ENCODE measurements at places on chromosomes 11 and 22.

- no peak for DNase-seq
Observed at GRCh38 chr11:65506772-65507505, 8.1 kb downstream of the MALAT1 start.

GRCh38 chr11:6474806-6475500 lies 1.2 kb upstream of the TRIM3 start:
- peak; percentile 21 for DNase-seq

DNA sequence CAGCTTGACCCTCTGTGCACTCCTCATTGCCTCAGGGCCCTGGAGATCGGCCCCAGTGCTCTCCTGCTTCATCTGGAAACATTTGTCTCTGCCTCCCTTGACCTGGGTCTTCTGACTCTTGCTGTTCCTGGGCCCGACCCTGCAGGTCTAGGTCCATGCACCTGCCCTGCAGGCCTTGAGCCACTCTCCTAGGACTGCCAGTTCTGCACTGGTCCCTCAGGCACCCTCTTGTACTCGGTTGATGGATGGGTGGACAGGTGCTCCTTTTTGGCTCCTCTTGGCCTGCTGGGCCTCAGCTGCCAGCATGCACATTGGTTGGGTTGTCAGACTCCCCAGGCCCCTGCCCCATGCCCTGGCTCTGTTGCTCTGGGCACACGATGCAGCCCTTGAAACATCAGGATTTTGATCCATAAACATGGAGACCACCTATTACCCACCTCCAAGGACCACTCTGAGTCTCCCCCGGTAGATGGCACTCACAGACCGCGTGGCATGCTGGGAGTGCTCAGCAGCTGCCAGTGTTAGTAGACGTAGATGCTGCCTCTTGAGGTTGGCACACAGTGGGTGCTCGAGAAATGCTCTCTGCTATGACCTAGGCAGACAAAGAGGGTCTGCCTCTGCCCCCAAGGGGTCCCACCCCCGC lies 20.2 kb upstream of the ACR start:
- no peak for DNase-seq

DNA sequence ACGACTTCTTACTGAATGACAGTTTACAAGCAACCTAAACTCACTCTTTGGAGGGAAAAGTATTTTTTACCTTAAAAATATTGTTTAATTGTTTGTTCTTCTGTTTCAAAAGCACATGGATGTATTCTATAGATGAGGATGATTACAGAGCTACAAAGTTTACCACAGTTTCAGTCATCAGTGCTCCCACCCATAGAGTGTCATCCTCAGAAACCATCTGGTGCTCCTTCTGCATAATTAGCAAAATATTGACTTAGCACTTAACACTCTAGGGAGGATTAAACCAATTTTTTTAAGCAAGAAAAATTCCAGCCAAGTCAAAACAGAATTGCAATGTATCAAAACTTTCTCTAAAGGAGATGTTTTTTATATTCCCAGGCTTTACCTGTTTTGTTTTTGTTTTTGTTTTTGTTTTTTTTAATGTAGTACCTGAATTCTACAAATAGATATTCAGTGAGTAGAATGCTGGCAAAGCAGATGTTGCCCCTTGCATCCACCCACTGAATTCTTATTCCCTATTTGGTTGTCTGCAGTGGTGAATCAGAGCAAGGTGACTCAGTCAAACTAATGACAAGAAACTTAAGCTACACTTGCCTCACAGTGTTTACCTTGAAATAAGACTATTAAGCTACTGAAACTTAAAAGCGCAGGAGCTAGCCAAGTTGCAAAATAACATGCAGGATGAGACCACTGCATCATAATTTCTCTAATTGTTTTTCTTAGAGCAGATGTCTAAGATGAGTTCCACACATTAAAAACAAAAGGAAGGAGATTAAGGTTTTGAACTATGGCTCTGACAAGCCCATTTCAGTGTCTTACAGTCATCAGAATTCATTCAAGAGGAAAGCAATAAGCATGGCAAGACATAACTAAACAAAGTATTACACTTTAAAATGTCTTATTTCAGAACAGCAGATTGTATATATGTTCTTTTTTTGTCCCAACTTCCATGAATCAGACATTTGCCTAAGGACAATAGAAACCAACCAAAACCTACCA lies 155.1 kb upstream of the SOX6 start:
- peak; percentile 75 for DNase-seq

DNA sequence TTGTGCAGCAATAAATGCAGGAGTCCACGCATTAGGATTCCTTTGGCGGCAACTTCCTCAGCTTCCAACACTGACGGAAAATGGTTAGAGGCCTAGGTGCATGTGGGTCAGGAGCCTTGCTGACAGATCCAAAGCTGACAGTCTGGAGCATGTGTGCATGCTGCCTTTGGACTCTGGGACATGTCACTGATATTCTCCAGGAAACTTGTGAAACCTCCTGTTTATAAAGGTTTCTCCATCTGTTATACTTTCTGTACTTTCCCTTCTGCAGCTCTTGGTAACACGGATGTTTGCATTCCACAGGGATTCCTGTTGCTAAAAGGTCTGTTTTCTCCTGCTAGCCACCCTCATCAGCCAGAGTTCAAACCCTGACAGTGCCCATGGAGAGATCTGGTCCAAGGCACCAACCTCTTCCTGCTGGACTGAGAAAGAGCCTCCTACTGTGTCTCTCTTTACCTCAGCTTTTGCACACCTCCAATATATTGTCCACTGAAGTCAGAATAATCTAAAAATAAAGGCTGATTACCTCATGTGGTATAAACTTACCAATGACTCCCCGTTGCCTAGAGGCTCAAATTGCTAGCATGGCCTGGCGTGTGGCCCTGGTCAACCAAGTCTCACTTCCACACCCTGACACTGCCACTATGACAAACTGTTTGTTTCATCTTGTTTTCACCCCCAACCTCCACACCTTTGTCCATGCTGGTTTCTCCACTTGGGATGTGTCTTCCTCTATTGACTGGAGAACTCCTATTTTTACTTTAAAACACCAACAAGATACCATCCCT lies 31.1 kb upstream of the LYVE1 start:
- peak; percentile 38 for DNase-seq

DNA sequence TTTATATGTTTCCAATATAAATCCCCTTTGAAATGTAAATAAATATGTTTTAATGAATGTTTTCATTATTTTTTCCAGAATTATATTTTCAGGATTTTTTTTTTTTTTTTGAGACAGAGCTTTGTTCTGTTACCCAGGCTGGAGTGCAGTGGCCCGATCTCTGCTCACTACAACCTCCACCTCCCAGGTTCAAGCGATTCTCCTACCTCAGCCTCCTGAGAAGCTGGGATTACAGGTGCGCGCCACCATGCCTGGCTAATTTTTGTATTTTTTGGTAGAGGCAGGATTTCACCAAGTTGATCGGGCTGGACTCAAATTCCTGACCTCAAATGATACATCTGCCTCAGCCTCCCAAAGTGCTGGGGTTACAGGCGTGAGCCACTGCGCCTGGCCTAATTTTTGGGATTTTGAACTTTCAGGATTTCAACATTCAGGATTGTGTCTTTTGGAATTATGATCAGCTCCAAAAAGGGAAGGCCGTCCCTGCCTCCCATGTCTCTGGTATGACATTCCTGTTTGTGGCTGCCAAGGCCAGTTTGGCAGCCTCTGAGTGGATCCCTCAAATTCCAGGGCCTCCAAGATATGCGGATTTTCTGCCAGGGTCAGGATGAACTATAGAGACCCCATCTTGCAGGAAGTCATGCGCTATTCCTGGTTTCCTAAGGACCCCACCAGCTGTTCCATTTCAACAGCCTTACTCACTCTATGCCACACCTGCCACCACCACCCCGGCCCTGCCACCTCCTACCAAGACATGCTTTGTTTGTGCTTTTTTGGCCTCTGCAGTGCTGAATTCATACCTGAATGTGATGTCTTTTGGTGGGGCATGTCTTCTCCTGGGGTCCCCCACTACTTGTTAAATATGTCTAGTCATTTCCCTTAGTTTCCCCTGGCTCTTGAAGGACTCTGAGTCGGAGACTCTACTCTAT lies 21.9 kb upstream of the TMPRSS4 start:
- DNase-seq: peak; percentile 4

DNA sequence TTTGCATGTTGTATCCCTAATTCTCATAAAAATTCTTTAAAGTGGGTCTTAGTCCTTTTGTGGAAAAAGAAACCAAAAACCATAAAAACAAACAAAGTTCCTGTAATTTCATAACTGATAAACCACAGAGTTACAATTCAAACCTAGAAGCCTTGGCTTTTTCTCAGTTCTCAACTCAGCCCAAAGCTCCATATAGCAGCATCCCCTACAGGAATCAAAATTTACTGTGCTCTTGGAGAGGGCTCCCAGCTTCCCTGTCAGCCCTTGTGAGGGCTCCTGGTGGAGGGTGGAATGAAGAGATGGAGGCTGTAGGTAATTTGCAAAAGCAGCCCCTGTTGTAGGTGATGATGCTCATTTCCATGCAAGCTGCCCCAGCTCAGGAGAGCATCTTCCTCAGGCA lies 506.1 kb upstream of the KIRREL3 start:
- no peak for DNase-seq
